Osteoblast (primary cell): ENCODE measurements at places on chromosomes 7 and 10. TPM values are rescaled to one million over a fixed set of nuclear protein-coding genes. Genes with fewer than 3 reads are reported as not detected.

Gene FGFBP3
- total RNA-seq: 0.72 and 1.2 TPM in 2 replicates

DNA sequence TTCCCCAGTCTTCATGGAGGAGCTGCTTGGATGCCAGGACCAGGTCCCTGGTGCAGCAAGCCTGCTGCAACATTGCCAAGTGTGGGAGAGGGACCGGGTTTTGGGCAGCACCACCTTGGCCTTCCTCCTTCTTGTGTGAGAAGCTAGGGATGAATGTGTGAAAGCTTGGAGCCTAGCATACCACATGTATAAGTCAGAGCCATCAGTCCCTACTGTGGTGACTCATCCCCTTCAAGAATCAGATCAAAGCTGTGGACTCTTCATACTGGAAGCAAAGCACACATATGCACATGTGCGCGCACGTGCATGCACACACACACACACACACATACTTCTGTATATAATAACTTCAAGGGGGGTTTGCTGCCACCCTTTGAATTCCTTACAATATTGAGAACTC is 527.8 kb downstream of the LRMDA start:
- H3K4me3 ChIP-seq: no peak overlapping the region
- H3K27me3 ChIP-seq: peaks cover 8% of the 10 kb centered on the region
- peaks cover 10% of the 10 kb centered on the region for H3K4me1 ChIP-seq

DNA sequence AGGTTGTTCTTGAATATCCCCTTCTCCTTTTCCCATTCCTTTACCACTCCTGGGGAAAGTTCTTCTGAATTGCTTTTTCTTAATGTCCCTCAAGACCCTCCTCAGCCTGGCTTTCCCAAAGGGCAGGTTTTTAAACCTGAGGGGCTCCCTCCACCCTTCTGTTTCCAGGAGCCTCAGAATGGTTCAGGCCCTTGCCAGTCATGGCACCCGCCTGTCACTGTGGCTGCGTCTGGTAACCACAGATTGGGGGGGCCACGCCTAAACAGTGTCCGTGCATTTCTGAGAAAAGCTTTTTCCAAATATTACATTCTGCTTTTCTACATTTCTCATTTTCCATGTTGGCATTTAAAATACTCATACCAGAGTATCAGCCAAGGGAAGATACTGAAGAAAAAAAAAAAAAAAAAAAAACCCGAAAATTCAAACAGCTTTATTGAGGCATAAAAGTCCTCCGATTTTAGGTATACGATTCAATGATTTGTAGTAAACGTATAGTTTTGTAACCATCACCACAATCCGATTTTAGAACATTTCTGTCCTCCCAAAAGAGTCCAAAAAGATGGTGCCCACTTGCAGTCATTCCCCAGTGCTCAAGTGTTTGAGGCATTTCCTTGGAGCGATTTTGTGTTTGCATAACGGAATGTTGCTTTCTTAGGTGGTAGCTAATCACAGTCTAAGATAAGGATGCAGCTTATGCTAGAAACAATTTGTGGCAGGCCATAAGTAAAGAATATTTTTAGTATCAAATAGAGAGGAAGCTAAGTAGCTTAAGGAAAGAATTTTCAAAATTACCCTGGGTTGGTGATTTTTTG is 22.1 kb downstream of the HKDC1 start:
- H3K4me1 ChIP-seq: peaks cover 32% of the 10 kb centered on the region
- no peaks in the 10 kb centered on the region for H3K27me3 ChIP-seq
- no peak for DNase-seq
- H3K36me3 ChIP-seq: no peaks in the 10 kb centered on the region

Gene TES
- total RNA-seq: 99.2 and 124 TPM in 2 replicates

GRCh38 chr10:109282510-109282909 is 640.8 kb downstream of the XPNPEP1 start:
- H3K4me3 ChIP-seq: no peak overlapping the region
- no peak overlapping the region for H3K27ac ChIP-seq
- DNase-seq: no peak
- no peaks in the 10 kb centered on the region for H3K36me3 ChIP-seq

DNA sequence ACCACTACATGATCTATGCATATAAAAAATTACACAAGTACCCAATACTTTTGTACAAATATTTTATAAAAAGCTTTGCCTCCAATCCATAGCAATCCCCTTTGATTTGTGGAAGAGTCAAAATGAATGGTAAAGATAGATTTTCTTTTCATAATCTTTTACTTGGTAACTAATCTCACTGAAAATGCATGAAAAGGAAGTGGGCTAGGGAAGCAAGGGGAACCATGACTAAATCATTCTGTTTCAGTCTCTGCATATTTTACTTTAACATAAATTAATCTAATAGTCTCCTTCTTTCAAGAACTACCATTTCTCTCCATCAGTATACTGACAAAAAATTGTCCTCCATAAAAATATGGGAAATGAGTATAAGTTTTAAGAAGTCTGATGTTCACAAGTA is 96.9 kb downstream of the TES start:
- no peaks in the 10 kb centered on the region for H3K27me3 ChIP-seq
- H3K4me3 ChIP-seq: no peak overlapping the region
- no peak overlapping the region for H3K27ac ChIP-seq
- no peaks in the 10 kb centered on the region for H3K36me3 ChIP-seq

DNA sequence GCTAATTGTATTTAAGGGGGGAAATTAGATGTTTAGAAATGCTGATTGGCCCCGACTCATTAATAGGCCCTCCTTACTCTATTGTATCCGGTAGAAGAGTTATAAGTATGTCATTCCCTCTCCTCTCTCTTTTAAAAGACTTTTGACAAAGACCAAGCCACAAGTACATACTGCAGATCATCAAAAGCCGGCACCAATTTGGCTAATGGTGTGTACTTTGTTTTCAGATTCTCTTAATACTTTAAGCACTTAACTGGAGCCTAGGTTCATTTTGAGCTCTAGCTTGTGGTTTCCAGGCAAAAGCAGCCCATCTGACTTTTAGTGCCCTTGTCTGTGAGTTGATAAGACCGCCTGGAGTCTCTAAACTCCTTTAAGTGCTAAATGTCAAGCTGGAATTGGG is 210.0 kb upstream of the LYZL1 start:
- H3K27me3 ChIP-seq: peaks cover 13% of the 10 kb centered on the region
- H3K27ac ChIP-seq: no peak overlapping the region
- H3K4me1 ChIP-seq: no peaks in the 10 kb centered on the region

- DNase-seq: peak; percentile 60
- no peak overlapping the region for H3K27ac ChIP-seq
- no peaks in the 10 kb centered on the region for H3K4me1 ChIP-seq
- H3K27me3 ChIP-seq: peaks cover 21% of the 10 kb centered on the region
- no peaks in the 10 kb centered on the region for H3K36me3 ChIP-seq
- no peak overlapping the region for H3K4me3 ChIP-seq
These were observed 9.6 kb downstream of the GDF10 start for GRCh38 chr10:47309408-47310089.

Gene THNSL1
- 2.9 and 3.2 TPM in 2 replicates for total RNA-seq

- no peaks in the 10 kb centered on the region for H3K27me3 ChIP-seq
- H3K36me3 ChIP-seq: no peaks in the 10 kb centered on the region
- H3K4me3 ChIP-seq: no peak overlapping the region
- no peaks in the 10 kb centered on the region for H3K4me1 ChIP-seq
These were observed 513.8 kb downstream of the MAGI2 start for GRCh38 chr7:78939669-78940068.
